ENCODE measurements at places on chromosomes 5 and 9. TPM values are rescaled to one million over a fixed set of nuclear protein-coding genes. Genes with fewer than 3 reads are reported as not detected.

The BTNL3 gene
- not detected for polyA plus RNA-seq

The PCDHGA12 gene
- 1.9 TPM for polyA plus RNA-seq

The SAPCD2 gene
- 1.2 TPM for polyA plus RNA-seq

The PTGS1 gene
- polyA plus RNA-seq = 4.5 TPM

The OLFML2A gene
- polyA plus RNA-seq = 1.1 TPM

The SV2C gene
- 0.02 TPM for polyA plus RNA-seq

The GALNT10 gene
- 11.5 TPM for polyA plus RNA-seq

The DDX4 gene
- polyA plus RNA-seq = 0.04 TPM

The NKD2 gene
- polyA plus RNA-seq = not detected

The CCDC180 gene
- polyA plus RNA-seq = 0.12 TPM

The SNCB gene
- 0.69 TPM for polyA plus RNA-seq

The PCDHB16 gene
- 0.09 TPM for polyA plus RNA-seq

The PCDHGA1 gene
- polyA plus RNA-seq = 0.09 TPM

The DNAJC18 gene
- polyA plus RNA-seq = 3.6 TPM

The TEX48 gene
- not detected for polyA plus RNA-seq

The TSLP gene
- polyA plus RNA-seq = 0.43 TPM

Data from keratinocyte (primary cell).